Activated CD4-positive, alpha-beta T cell treated with anti-CD3 and anti-CD28 coated beads, Interleukin-2, amount 50 U/mL, for 4 hours (primary cell): ENCODE measurements at places on chromosomes 4 and X.

- no peak for DNase-seq
Observed at GRCh38 chrX:42869659-42870476, 91.9 kb upstream of the PPP1R2C start.

DNA sequence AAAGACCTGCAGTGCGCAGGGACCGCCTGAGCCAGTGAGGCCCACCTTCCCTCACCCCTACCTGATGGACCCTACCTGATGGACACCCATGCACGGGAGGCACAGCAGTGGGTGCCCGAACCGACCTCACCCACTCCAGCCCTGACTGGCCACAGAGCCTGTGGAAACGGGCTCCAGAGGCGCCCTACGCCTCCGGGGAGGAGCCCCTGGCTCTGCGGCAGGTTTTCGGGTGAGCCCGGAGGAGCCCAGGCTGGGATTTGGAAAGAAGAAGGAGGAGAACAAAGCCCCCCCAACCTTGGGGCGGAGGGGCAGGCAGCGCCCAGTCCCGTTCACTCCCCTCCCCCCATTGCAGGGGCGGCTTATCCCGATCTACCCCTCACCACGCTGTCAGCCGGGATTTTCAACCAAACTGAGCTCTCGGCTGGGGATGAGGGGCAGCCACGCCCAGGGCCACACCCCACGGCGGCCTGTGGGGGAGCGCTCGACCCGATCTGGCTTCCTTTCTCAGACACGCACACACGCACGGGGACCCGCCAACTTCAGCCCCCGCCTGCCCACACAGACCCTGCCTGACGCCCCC lies 675 bp downstream of the L1CAM start:
- DNase-seq, result no peak

DNA sequence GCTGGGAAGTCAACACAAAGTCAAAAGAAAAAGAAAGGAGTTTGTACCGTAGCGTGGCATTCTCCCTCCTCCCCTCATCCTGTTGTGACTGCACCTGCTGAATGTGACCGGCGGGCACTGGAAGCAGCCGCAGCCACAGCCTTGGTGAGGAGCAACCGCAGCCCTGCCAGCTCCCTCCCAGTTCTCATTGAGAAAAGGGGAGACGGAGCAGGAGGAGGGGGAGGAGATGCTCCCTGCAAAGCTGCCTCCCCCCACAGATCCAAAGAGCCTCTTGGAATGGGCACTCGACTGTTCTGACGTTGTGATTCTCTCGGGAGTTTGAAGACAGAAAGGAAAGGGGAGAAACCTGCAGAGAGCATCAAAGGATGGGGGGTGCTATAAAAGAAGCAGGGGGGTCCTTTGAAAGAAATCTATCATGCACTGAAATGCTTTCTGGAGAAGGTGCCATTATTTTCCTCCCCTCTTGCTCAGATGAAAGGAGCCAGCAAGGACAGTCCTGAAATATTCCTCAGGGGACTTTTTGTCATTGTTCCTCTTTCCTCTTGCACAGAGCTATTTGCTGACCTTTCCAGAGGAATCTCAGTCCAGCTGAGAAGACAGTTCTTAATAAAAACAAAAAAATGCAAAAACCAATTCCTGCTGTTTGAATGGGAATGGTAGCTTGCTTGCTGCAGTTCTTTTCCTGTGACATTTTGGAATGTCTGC lies 429.7 kb downstream of the MAPK10 start:
- DNase-seq, result no peak

- no peak for DNase-seq
Observed at GRCh38 chrX:131881194-131881593, 141.9 kb upstream of the STK26 start.

GRCh38 chr4:15684498-15684897 lies 2.9 kb downstream of the FAM200B start:
- no peak for DNase-seq

DNA sequence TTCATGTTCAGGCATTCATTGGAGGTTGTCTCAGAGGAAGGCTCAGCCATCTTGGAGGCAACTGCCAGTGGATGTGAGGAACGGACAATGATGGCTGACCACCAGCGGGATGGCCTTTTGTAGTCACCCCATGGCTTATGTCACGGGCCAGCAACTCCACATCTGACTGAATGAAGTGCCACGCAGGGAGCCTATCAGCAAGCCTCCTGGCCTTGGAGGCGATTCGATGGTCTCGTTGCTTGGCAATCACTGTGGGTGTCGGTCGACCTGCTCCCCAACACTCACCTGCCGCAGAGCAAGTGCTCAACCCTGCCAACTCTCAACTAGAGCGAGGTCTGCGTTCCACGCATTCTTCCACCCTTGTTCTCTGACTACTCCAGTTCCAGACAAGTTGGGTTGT lies 7.4 kb downstream of the H2BW2 start:
- no peak for DNase-seq

DNA sequence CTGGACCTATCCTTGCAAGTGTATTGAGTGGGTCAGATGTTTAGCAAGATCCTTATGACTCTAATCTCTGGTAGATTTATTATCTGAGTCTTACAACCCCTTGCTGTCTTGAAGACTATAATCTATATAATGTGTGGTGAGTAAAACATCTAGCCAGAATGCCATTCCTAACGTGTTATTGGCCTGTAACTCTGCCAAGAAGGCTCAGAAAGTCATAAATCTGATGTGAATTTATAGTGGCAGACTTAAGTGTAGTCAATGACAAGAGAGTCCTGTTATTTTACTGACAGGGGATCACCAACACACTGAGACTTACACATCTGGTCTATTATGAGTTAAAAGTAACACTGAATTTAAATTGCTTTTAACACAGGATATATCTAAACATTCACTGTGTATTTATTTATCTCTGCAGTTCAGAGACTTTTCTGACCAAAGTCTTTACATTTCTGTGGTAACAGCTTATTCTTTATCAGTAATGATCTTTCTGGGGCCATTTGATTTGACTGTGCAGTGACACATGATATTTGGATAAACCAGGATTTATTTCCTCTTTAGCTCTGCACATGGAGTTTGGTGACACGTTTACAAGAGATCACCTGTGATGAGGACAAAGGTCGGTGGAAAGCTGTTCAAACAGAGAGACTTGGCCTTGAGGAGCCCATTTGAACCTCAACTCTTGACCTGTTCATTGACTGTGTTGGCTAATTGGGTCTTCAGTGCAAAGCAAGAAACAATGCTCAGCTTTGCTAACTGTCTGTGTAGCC lies 415.8 kb downstream of the STIM2 start:
- no peak for DNase-seq

DNA sequence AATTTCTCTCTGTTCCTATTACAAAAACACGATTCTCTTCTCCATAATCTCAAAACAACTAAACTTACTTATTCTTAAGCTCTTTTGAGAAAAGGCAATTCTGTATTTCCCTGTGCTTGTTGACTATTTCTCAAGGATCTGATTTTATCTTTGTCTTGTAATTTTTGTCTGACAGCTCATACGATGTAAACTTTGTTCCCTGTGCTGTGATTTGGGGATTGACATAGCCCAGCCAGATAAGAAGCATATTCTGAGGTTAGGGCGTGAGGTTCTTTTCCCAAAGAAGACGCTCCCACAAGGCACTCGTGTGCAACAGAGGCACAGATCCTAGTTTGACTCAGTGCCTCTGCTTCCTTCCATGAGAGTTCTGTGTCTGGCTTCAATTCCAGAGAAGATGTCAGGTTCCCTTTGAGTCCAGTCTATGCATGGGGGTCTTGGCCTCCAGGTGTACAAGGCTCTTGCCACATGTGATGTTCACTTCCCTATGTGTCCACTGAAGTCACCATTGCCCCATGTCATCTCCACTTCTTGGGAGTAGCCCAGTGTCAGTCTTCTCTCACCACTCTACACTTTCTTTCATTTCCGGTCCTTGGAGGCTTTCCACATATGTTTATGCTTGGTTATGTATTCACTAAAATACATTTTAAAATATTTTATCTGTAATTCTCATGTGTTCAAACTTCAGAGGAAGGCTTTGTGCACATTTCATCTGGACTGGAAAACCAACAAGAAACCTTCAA lies 94.8 kb downstream of the MID1 start:
- DNase-seq, result no peak

DNA sequence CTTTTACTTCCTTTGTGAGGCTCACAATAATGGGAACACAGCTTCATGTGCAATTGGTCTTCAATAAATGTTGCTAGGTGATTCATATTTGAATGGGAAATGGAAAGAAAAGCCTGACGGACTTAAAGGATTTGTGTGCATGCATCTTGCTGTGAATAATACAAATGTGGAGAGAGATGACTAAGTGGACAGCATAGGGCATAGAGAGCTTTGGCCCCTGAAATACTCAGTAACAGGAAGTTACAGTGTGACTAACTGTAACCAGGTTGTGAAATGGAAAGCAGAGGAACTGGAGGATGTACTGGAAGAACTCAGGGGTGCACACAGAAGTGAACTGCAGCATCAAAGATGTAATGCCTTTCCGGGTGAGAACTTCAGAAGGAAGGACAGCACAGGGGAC lies 206.7 kb downstream of the MGST2 start:
- DNase-seq, result no peak

- no peak for DNase-seq
Observed at GRCh38 chr4:114582621-114583020, 16.0 kb upstream of the UGT8 start.

- DNase-seq, result no peak
Observed at GRCh38 chr4:28879900-28880299, 1840.3 kb upstream of the PCDH7 start.

DNA sequence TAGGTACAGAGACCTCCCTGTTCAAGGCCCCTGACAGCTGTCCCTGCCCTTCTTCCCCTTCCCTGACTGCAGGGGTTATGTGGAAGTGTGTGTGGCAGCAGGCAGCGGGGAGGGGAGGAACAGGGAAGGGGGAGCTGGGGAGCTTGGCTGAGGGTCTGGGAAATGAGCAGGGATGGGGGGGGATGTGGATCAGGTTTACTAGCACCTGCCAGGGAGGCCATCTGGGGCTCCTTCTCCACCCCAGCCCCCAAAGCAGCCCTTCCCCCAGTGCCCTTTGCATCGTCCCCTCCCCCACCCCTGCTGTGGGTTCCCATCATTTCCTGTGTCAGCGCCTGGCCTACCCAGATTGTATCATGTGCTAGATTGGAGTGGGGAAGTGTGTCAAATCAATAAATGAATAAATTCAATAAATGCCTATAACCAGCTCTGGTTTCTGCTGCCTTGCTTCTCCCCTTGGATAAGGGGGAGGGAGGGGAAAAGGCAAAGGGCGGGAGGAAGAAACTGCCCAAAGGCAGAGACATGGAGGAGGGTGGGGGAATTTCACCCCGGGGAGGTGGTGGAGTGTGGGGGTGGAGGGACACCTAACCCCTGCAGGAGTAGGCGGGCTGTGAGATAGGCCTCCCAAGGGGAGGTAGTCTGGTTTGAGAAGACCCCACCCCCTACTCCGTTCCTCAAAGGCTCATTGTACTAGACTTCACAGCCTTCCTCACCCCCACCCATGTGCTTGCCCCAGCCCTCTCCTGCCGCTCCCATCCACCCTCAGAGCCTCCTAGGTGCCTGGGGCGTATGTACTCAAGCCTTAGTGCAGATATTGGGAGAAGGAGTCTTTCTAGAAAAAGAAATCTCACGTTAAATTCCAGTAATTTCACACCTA lies 3.2 kb downstream of the CXorf65 start:
- peak; percentile 37 for DNase-seq

GRCh38 chr4:140311257-140311835 lies 62.1 kb upstream of the SCOC start:
- no peak for DNase-seq

GRCh38 chrX:64885850-64886249 lies 90.4 kb downstream of the ZC4H2 start:
- no peak for DNase-seq

DNA sequence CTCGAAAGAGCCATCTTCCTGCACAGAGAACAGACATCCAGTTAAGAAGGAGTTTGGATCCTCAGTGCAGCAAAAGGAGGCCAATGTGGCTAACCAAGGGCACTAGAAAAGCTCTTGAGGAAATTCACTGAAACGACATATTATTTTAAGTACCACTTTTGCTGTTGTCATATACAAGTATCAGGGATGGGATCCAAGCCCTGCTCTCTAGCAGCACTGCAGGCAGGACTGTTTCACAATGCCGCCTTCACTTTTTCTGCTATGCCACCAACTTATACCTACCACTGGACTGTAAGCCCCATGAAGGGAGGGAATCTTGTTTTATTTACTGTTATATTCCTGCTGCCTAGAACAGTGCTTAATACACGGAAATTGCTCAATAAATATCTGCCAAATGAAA lies 299.0 kb downstream of the NR3C2 start:
- DNase-seq, result no peak

DNA sequence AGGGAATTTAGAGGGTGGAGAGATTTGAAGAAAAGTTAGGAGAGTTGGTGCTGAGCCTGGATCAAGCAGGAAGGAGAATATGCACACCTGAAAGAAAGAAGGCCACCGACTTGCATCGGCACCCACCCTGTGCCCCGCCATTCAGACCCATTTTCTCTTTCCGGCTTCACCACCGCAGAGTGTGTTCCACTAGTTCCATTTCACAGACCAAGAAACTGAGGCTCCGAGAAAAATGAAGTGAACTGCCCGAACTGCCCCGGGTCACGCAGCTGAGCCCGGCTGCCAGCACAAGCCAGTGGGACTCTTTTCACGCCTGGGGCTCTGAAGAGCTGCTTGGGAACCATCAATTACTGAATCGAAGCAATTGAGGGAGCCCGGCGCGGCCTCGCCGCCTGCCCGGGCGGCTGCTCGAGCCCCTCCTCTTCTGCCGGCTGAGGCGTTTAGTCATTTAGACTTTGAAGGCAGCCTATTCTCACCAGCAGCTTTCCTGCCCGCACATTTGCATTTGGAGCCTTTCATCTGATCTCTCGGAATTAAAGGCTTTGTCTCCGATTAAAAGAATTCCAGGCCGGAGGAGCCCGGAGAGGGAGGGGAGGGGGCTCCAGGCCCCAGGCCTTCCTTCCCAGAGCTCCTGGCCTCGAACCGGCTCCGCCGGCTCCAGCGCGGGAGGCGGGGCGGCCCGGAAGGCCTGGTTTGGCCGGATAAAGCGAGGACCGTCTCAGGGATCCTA lies 140.2 kb upstream of the PJA1 start:
- DNase-seq, result no peak

GRCh38 chrX:30151964-30152363 lies 63.4 kb upstream of the MAGEB2 start:
- no peak for DNase-seq

DNA sequence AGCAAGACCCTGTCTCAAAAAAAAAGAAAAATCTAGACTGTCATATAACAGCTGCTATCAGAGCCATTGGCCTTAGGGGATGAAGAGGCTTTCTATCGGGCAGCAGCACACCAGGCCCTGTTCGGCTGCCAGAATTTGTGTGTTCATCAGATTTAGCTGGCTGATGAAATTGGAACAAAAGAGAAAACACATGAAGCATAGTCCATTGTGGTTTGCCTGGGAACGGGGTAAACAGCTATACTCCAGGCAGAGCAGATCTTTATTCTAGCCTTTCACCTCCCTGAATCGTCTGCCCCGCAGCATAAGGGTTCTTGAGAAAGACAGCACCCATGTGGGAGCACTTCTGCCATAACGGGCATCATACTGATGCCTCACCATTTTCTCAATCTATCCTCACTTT lies 11.6 kb downstream of the TKTL1 start:
- DNase-seq, result no peak

- DNase-seq, result no peak
Observed at GRCh38 chrX:46036508-46036907, 508.7 kb downstream of the ZNF674 start.
